Substantia nigra (tissue), 51 donors: ENCODE measurements at places on chromosomes 13 and 19.

DNA sequence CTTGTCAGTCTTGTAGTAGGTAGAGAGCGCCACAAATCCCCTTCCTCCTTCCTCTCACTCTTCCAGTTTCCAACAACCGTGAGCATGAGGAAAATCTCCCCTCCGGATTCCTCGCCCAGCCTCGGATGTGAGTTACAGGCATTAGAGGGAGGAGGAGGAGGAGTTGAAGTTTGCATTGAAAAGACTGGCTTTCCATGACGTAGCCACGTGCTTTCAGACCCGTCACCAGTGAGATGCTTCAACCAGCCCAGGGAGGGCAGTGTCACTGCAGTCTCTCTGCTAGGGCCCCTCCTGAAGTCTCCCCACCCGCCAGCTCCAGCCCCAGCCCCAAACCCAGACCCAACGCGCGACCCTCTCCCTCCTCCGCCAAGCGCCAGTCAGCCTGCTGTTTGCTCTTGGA is 442 bp upstream of the FGF14 start:
- DNase-seq = peak; percentile 17

GRCh38 chr13:80009760-80010159 is 331.2 kb downstream of the SPRY2 start:
- no peak for DNase-seq

DNA sequence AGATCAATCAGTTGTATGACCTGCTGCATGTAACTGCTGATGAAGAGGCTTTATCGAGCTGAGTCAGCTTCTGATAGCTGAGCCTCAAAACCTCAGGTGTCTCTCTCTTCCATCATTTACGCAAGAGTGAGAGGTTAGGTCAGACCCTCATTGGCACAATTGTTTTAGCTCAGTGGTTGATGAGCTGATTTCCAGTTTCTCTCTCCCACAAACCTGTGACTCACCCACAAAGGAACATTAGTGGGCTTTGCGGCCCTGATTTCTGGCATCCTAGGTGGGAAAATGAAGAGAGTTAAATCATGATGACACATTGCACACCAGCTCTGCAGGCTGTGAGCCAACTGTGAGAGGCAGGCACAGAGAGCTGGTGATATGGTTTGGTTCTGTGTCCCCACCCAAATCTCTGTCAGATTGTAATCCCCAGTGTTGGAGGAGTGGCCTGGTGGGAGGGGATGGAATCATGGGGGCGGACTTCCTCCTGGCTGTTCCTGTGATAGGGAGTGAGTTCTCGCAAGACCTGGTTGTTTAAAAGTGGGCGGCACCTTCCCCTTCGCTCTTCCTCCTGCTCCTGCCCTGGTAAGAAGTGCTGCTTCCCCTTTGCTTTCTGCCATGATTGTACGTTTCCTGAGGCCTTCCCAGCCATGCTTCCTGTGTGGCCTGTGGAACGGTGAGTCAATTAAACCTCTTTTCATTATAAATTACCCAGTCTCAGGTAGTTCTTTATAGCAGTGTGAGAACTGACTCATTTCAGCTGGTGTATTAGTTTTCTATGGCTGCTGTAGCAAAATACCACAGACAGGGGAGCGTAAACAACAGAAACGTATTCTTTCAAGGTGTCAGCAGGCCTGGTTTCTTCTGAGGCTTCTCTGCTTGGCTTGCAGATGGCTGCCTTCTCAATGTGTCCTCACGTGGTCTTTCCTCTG is 33.5 kb upstream of the TMTC4 start:
- DNase-seq = no peak

GRCh38 chr19:3531716-3532115 is 7.3 kb upstream of the TEKTIP1 start:
- no peak for DNase-seq

DNA sequence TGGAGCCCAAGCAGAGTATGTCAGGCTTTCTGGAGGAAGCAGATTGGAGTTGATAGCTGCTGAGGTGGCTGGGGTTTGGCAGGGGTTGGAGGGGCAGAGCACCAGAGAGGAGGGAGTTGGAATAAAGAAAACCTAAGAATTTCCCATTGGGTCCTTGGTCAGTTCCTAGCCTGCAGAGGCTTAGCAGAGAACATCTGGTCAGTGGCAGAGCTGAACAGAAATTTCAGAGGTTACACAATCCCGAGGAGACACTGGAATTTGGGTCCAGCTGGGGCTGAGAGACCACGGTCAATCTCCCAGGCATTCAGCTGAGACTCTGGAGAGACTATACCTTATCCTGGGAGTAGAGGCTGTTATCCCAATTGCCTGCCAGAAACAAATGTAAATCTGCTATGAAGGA is 84.4 kb downstream of the DPY19L3 start:
- no peak for DNase-seq

DNA sequence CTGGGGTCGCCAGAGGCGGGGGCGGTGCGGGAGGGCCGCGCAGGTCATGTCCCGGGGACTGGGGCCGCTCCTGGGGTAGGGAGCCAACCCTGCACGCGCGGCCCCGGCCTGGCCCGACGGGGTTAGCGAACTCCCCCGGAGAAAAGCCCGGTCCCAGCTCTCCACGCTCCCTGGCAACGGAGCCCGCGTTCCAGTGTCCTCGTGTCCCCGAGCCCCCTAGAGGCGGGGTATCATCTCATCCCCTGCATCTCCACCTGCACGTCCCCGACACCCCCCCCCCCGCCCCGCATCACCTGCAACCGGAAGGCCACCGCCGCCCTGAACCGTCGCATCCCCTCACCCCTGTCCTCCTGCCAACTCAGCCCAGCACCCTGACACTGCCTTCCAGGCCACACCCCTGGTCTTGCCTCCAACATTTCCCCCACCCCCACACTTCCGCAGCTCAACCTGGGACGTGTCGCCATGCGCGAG is 2.7 kb downstream of the WDR88 start:
- no peak for DNase-seq

- no peak for DNase-seq
Measured at GRCh38 chr19:58406818-58407657, 1.4 kb upstream of the ZNF584 start.

GRCh38 chr19:6465663-6466062 is 1.6 kb downstream of the CRB3 start:
- DNase-seq = no peak

DNA sequence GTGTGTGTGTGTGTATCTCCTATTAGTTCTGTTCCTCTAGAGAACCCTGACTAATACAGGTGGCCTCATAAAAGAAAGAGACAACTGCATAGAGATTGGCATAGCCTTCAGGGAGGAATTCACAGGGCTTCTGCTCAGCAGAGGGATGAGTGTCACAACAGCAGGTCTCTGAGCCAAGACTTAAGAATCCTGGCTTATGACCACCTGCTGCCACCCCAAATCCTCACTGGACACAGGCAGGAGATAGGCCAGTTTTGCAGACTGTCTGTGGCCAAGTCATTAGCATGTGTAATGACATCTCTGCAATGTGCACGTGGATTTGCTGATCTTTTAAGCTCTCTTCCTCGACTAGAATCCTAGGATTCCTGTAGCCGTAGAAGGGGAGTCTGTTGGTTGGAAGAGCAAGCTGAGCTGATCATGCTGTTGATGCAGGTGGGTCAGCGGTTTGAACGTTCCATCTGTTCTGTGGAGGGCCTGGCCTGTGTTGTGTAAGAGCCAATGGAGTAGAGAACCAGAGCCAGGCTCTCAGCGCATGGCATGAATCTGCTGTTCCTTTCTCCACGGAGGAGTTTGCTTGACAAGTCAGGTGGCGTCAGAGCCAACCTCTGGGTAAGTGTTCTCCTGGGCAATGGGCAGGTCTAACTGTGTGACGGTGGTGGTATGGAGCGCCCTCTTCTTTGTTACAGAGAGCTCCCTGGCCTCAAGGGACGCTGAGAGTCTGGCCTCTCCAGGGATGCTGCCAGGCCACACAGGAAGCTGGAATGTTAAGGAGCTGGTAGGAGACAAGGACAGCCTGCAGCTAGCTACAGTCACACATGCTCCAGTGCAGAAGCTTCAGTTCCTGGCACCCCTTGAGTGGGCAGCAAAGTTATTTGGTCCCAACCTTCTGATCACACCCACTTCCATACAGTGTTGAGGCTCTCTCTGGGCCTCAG is 503.1 kb downstream of the FOXO1 start:
- no peak for DNase-seq

DNA sequence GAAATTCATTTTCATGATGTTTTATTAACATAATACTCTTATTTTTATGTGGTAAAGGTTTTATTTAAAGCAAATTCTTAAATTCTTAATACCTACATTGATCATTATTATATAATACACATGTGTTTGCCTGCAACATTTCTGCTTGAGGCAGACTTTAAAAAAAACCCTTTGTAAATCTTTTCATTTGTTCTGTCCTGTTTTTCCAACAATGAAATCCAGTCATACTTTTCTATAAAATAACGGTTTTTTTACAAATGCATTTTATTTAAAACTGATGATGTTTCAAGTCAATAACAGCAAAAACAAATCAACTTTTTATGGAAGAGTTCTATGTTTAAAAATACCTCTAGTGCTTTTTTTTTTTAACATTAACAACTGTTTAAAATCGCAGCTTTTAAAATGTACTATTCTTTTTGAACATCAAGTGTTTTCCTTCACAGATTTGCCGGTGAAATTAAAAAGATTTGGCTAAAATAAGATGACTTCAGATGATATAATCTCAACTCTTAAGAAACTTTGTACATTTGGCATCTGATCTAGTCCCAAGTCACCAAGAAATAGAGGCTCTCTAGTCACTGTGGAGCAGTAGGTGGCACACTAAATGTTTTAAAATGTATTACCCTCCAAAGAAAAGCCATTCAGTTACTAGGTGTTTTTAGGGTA is 5.1 kb downstream of the POU4F1 start:
- DNase-seq = no peak

GRCh38 chr13:109745702-109746101 is 40.7 kb downstream of the IRS2 start:
- no peak for DNase-seq

GRCh38 chr13:29324601-29325000 is 270.9 kb downstream of the SLC7A1 start:
- DNase-seq = no peak

GRCh38 chr13:100961186-100961585 is 286.6 kb upstream of the TMTC4 start:
- no peak for DNase-seq
